Activated CD4-positive, alpha-beta memory T cell treated with anti-CD3 and anti-CD28 coated beads for 36 hours (primary cell): ENCODE measurements at places on chromosomes 5 and 9.

DNA sequence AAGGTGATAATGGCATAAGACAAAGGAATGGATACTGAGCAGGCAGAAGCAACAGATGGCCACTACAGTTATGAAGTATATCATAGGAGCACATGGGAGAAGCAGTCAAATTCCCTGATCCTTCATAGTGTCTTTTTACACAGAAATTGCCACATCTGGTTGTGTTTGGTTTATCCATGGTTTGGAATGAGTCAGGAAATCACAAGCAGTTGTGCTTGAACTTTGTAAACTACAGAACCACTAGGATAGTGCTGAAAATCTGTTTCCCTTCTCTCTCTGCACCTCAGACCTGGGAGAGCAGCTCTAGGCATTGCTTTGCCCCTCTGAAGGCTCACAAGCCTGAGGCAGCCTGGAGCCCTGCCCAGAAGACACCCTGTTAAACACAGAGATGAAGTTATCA is 134.0 kb downstream of the DMRT2 start:
- DNase-seq: no peak

DNA sequence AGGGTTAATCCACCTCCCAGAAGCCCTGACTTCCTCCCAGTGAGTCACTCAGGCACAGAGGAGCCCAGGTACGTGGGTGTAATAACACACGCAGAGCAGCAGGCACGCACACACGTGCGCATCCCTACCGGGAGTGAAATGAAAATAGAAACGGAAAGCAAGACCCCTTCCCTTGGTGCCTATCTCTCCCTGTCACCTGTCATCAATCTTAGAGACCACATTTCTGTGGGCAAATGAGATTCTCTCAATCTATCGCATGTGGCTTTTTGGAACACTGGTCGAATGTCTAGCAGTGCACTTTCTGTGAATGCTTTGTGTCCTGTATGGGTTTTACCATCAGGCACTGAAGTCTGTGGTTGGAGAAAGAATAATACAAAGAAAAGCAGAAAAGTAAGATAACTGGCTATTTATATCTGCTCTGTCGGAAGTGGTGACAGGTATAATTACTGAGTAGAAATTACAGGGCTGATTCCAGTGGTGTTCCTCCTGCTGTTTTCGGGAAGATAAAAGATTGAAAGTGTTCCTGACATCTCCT is 137.7 kb upstream of the GRIA1 start:
- DNase-seq: peak; percentile 34

- no peak for DNase-seq
These were observed 25.0 kb upstream of the ERMP1 start for GRCh38 chr9:5857928-5858327.

- no peak for DNase-seq
These were observed 193.6 kb downstream of the ZSWIM6 start for GRCh38 chr5:61525512-61526206.

DNA sequence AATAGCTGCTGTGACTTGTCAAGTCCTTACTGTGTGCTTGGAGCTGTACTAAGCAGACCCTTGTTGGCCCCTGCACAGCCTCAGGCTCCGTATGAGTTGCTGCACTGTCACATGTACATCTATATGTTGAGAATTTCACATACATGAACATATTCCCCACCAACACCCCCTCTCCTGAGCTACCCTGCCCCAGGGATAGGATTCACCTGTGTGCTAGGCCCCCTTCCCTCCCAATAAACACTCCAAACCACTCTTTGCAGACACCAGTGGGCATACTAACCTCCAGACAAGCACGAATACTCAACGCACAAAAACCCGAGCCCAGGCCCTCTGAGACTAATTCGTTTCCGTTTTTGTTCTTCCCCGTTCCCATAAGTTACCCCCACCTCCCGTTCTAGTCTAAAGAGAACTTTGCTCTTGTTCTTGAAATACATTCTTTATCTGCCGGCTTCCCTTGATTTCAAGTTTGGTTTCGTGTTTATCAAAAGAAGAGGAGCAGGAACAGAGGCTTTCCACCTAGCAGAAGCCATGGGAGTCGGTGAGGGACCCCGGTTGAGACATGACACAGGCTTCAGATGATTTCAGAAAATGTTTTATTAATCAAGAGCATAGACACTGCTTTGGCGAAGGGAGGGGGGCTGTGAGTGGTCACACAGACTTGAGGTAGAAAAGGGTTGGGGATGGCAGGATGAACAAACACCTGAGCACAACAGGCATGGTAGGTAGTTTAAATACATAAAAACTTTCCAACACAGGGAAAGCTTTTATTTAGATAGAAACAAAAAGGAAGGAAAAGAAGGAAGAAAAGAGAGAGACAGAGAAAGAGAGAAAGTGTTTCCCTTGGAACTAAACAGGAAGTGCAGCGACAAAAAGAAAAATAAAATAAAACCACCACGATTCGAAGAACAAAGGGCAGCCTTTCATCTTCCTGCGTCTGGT is 3.4 kb downstream of the HAND1 start:
- no peak for DNase-seq

- DNase-seq: no peak
These were observed 169.7 kb downstream of the MPDZ start for GRCh38 chr9:13109781-13110180.

DNA sequence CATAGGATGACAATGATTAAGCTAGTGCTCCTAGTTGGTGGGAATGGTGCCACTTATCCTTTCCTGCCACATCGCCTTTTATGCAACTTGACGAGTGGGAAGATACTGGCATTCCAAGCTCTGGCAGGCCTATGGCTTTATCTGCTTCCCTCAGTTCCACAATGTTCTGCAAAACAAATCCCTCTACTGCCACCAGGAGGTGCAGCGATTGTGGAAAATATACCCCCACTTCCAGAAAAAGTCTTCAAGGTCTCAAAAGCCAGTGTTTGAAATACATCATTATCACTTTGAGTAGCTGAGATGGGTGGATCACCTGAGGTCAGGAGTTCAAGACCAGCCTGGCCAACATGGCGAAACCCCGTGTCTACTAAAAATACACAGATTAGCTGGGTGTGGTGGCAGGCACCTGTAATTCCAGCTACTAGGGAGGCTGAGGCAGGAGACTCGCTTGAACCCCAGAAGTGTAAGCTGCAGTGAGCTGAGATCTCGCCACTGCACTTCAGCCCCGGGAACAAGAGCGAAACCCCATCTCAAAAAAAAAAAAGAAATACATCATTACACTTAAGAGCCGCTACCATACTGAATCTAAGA is 3.4 kb downstream of the CLINT1 start:
- peak; percentile 49 for DNase-seq

DNA sequence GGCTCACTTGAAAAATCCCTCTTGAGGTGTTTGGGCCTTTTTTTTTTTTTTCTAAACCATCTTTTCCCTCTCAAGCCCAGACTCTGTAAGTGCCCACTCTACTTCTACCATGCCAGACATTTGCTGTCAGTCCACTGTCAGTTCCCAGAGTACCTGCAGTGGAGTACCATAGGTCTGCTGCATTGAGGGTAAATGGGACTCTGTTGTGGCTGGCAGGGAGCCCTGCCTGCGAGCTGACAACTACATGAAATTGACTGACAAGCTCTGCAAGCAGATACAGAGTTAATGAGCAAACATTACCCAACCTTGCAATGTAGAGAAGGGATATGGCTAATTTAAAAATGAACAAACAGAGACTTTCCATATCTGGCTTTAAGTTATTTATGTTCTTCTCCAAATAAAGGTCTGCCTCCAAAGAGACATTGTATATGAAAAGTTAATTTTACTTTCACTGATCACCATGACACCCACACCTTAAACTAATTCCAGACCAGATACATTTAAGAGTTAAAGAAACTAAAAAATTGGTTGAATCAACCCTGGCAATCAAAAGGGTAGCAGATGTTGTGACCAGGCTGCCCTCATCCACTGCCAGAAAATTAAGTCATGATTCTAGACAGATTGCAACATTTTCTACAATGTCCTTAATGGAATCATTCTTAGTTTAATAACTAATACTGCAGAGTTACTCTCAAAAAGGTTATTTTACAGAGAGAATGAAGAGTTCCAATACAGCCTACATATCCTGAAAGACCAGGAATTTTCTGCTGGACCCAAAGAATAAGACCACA is 100.4 kb upstream of the PAM start:
- no peak for DNase-seq

GRCh38 chr5:109826426-109826825 is 136.7 kb downstream of the MAN2A1 start:
- DNase-seq: no peak

DNA sequence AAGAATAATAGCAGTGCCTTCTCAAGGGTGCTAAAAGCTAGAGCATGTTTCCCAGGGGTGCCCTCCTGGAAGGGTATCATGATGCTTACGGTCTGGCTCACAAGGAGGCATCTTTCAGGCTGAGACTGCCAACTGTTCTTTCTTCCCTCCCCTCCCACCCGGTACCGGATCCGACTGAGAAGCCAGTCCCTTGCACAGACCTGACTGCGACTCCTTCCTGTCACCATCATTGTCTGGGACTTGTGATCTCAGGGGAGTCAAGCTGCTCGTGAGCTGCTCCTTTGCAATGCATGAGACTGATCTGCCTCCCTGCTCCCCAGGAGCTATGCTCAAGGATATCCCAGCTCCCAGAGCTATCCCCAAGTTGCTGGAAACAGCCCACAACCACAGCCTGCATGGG is 170.8 kb downstream of the GADD45G start:
- DNase-seq: no peak

GRCh38 chr9:73780916-73781315 is 629.3 kb downstream of the ANXA1 start:
- DNase-seq: no peak

GRCh38 chr5:88676637-88677375 is 206.2 kb downstream of the MEF2C start:
- no peak for DNase-seq

- no peak for DNase-seq
These were observed 18.9 kb upstream of the IGFBPL1 start for GRCh38 chr9:38443181-38443580.

GRCh38 chr5:179415291-179416060 is 70.2 kb upstream of the ADAMTS2 start:
- no peak for DNase-seq

DNA sequence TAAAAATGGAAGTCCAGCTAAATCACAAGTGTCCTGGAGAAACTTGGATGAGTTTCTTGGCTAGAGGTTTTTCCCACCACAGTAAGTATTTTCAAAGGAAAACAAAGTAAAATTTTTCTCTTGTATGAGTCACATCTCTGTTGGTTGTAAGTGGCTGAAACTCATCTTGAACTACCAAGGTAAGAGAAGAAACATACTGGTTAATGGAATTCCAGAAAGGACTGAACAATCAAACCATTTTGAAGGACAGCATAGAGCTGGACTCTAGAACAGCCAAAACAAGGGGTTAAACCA is 102.8 kb upstream of the CDKN2B start:
- DNase-seq: no peak

DNA sequence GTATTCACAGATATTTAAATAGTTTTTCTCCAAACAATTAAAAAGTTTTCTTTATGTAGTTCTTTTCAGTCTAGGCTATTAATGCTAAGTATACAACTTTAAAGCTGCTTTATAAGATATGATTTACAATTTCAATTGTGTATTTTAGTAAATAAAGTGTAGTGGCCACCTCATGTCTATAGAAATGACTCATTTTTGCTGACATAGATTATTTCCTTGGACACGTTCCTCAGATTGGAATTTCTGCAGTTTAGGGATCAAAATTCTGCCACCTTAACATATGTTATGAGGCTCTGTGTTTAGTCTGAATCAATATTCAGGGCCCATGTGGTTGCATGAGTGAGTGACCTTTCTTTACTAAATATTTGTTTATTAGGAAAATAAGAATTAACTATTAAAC is 750.2 kb downstream of the IRX1 start:
- no peak for DNase-seq
